ENCODE measurements at places on chromosomes 2 and 18.

- no peak for DNase-seq
These were observed 272.4 kb upstream of the NRXN1 start for GRCh38 chr2:51304311-51304710.

- no peak for DNase-seq
These were observed 134.2 kb downstream of the SMAD7 start for GRCh38 chr18:48816554-48816953.

- DNase-seq: no peak
These were observed 95.2 kb downstream of the ZNF516 start for GRCh38 chr18:76399613-76400391.

- no peak for DNase-seq
These were observed 38.1 kb downstream of the ALPK2 start for GRCh38 chr18:58590839-58591238.

- DNase-seq: no peak
These were observed 175.6 kb downstream of the EN1 start for GRCh38 chr2:118671701-118672454.

DNA sequence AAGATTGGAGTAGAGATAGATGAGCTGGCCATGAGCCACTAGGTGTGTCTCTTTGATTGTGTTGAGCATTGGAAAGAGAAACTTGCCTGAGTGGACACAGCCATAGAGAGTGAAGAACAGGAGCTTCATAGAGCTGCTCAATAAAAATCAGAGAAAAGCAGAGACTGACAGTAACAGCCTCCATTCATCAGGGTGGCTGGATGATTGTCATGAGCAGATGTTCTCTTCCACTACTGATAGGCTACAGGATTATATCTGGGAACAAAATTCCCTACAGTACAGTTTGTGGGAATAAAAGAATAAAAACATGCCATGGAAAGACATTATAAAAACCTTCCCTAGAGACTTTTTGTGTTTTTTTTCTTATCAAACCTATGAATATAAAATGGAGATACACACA is 404.8 kb upstream of the ACVR2A start:
- no peak for DNase-seq

DNA sequence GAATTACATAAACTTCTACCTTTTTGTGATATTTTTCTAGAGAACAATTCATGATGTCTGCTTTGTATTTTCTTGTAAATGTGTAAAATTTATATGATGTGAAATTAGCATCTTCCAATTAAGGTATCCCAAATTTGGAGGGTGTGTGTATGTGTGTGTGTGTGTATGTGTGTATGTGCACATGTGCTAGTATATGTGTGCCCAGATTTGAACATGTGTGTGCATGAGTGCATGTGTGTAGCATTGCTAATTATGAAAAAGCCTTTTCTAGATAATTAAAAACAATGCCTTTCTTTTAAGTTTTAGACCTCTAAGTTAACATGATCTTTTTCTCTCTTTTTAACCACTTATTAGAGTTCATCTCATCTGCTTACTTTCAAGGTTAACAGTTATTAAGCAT is 208.0 kb upstream of the SPOPL start:
- no peak for DNase-seq

DNA sequence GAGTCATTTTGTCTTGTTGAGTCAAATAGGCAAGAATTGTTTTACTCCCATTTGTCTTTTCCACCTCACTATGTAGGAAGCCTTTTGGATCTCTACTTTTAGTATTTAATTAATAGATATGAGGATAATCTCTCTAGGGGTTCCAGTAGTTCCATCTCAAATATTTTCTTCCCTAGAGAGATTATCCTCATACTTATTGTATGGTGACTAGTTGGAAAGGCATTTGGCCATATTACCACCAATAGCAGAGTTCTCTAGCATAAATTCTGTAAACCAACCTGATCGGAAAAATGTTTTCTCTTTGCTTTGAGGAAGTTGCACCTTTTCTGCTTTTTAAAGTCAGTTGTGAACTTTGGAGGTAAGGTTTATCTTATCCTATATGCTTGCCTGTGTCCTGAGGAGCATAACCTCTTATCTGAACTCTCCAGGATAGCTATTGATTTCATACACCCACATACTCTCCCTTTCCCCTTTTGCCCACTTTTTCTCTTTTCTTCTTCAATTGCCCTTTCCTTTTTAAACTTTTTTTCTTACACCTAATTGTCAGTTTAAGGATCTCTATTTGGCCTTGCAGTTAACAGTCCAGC is 100.8 kb downstream of the GALNT1 start:
- no peak for DNase-seq

- no peak for DNase-seq
These were observed 173.5 kb downstream of the CDH2 start for GRCh38 chr18:28003451-28003850.

- DNase-seq: no peak
These were observed 28.0 kb downstream of the MRO start for GRCh38 chr18:50791599-50792438.

GRCh38 chr2:239997686-239998409 is 27.3 kb downstream of the NDUFA10 start:
- no peak for DNase-seq

GRCh38 chr2:179106676-179107428 is 56.9 kb upstream of the CCDC141 start:
- DNase-seq: peak; percentile 91

DNA sequence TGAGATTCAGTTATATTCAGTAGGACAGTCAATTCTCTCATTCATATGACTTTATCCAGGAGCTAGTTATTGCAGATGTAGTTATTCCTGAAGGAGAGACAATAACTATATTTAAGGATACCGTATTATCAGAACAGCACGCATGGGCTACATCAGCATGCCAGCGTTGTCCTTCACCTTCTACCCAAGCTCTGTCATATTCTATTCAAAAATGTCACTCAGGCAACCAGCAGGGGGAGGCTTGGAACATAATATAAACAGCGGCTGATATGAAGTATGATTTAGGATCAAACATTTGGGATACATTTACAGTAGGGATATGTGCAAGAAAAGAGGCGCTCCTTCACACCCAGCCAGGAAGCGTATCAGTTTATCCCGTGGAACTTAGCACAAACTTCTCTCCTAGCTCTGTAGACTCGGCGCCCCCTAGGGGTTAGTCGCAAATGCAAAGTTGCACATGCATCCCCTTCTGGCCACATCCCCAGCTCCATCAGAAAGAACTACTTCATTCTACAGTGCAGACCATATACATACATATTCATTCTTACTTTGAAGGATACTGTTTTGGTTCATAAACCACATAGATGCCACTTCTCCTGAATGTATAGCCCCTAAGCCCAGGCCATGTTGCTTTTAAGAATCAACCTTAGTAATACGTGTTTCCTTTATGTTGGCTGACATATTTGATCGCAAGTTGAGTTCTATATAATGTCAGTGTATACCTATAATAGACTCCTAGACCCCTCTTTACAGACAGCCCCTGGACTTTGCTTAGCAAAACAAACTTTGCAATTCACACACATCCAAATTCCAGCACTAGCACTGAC is 759.4 kb downstream of the ADCYAP1 start:
- no peak for DNase-seq

DNA sequence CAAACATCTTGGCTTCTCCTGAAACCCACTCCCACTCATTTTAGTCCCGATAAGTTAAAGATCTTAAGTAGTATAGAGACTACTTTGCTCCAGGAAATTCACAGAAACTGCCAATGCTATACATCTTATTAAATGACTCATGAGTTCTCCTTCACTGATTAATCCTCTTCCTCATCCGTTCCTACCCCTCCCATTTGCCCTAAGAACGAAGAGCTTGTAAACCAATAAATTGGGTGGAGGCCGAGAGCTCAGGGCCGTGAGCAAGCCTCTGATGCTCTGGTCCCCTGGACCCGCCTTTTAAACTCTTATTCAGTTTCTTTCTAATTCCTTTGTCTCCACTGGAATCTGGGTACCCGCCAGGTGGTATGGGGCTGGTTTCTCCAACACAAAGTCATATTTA is 68.6 kb downstream of the METTL8 start:
- DNase-seq: no peak

DNA sequence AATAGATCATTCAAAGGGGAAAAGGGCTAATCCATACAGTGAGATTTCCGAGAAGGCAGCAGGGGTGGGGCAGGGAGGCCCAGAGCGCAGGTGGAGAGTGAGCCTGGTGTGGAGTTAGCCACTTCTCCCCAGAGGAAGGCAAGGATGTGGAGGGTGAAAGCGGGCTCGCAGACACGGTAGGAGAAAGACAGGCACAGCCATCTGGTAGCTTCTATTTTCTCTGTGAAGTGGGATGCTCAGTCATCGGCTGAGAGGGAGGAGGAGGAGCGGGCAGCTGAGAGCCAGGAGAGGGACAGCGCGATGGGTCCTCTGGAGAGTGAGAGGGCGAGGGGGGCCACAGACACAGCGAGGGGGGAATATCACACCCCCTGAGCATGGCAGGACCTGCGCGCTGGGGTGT is 153.3 kb upstream of the NDUFV2 start:
- DNase-seq: no peak

- no peak for DNase-seq
These were observed 28.6 kb upstream of the NOTO start for GRCh38 chr2:73173781-73174180.

GRCh38 chr18:8937160-8938094 is 165.1 kb upstream of the NDUFV2 start:
- DNase-seq: no peak

- no peak for DNase-seq
These were observed 238.3 kb downstream of the SLC8A1 start for GRCh38 chr2:40213619-40214018.

DNA sequence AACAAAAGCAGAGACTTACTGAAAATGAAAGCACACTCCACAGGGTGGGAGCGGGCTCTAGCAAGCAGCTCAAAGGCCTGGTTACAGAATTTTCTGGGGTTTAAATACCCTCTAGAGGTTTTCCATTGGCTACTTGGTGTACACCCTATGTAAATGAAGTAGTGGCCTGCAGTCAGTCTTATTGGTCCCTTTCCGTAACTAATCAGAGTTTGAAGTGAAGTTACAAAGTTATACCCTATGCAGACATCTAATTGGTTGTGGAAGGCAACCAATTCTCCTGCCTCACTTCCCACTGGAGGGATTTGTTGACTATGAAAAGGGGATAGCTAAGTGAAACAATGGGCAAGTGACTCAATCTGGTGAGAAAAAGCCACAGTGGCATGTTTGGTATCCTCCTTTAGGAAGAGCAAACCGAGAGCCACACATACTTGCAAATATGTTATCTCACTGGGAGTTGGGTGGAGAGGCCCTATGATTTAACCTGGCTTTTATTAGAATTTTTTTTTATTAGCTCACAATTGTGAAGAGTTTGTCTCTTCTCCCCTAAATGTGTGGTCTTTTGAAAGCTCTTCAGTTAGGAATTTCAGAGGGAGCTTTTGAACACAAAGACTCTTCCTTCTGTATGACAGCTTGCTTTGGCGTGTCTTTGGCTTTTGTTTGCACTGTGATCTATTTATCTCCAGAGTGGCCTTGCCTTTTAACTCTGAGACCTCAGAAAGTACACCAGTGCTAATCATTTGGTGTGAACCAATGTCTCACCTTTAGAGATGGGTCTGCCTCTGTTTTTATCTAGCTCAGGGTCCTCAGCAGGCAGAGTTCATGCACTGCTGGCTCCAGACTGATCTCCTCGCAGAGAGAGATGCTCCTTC is 69.6 kb downstream of the MAP4K4 start:
- no peak for DNase-seq

DNA sequence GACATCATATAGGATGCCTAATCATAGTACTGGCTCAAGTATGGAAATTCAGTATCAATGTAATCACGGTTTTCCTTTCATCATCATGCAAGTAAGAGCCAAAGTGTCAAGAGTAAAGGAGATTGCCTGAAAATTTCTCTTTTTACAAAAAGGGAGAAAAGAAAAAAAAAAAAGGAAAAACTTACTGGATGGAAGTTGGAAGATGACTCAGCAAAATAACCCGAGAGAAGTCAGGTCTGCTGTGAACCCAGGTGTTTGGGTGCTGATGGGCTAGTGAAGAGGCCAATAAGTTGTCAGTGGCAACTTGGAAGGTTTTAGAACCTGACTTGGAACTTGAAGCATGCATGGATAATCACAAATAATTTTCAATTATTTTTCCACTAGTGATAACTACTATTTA is 441.9 kb upstream of the SLC14A2 start:
- DNase-seq: no peak

DNA sequence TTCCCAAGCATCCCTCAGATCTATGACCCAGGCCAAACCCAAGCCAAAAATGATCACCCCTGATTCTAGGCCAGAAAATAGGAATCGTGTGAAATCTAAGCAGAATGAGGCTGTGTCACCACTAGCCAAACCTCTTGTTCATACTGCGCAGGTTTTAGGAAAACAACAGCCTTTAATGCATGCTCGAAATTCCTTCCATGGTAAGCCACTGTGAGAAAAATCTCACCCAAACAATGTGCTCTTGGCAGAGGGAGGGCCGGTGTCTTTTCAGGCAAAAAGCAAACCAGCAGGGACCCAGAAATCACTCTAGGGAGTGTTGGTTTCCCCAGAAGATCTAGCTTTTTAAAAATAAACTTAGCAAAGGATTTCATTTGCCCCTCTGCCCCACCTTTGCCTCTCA is 71.2 kb upstream of the FOSL2 start:
- no peak for DNase-seq

GRCh38 chr2:156430980-156431358 is 5.2 kb upstream of the GPD2 start:
- DNase-seq: no peak

DNA sequence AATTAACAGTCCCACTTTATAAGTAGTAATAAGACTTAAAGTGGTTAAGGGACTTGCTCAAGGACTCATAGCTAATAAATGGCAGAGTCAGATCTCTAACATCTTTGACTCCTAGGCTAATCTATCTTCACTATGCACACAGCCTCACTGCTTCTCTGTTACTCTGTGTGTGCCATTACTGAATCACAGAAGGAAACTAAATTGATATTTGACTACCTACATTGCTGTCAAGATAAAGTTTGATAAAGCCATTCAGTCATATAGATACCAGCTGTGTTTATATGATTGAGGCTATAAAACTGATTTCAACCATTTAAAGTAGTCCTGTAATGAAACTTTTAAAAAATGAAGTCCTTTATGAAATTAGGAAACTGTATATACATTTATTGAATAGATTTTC is 10.9 kb downstream of the SLC39A10 start:
- DNase-seq: no peak

GRCh38 chr2:212078103-212078502 is 460.5 kb downstream of the ERBB4 start:
- no peak for DNase-seq

GRCh38 chr2:12326449-12327190 is 390.1 kb upstream of the TRIB2 start:
- DNase-seq: no peak

- no peak for DNase-seq
These were observed 131.3 kb upstream of the ACAA2 start for GRCh38 chr18:49944663-49945062.

DNA sequence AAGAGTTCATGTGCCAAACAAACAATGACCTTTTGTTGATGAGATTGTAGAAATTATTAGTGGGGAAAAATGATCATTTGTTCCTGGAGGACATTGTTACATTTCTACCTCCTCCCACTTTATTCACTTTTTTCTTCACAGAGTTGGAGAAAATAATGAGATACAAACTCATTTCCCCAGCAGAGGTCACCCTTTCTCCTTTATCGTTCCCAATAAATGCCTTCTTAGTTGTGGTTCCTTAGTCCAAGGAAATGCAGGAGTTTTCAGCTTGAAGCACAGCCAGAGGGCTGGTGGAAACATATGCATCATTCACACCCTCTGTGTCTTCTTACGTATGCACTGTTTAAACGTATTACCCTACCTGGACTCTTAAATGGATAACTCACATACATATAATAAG is 108.8 kb downstream of the SLC4A3 start:
- peak; percentile 65 for DNase-seq

GRCh38 chr2:45855374-45855773 is 203.9 kb downstream of the PRKCE start:
- no peak for DNase-seq

All from NCI-H1105 treated with DMSO at 0.1 percent for 48 hours (cell line).